EL (cell line): ENCODE measurements at places on chromosomes 5 and 9.

DNA sequence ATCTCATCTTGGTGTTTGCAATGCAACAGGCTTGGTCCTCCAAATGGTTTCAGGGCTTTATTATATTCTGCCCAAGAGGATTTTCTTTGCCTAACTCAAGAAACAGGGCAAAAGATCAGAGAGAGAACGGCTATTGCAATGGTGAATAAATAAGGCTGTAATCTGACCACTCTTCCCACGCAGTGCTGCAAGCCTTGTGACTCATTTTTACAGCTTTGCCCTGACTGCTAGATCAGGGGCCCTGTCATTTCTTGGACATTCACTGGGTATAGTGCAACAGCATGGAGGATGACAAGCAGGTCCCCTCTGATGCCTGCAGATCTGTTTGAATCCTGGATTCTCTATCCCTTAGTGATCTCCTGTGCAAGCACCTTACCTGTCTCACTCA lies 459.1 kb downstream of the EBF1 start:
- DNase-seq: peak; percentile 81

DNA sequence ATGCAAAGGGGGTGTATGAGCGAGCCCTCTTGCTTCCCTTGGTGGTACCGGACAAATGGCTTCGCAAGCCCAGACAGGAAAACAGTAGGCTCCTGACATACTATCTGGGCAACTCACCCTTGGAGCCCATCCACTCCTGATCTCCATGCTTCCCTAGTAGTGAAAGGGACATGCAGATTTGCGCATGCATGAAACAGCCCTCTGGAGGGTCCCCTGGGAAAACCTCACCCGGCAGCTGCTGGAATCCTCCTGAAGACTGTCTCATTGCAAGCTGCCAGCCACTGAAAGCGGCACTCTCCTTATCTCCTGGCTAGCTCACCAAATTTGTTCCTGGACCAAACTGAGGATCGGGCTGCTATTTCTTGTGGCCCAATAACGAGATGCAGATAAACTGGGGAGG lies 10.2 kb downstream of the ZNF169 start:
- no peak for DNase-seq

- DNase-seq: no peak
These were observed 194.7 kb downstream of the SREK1 start for GRCh38 chr5:66338828-66339227.

DNA sequence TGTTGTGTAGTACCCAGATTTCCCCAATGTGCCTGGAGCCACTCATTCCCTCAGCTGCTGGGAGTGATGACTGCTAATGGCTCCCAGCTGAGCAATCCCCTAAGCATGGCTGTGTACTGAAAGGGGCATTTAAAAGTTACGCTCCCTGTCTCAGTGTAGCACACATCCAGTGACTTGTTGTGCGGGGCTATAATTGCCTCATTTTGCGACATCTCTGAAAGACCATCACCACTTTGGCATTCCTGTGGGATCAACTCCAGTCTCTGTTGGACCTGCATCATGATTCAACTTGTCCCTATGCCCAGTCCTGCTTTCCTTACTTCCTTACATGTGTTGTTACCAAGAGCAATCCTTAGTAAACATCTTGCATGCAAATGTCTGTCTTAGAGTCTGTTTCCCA lies 201.2 kb upstream of the MPDZ start:
- DNase-seq: peak; percentile 4

DNA sequence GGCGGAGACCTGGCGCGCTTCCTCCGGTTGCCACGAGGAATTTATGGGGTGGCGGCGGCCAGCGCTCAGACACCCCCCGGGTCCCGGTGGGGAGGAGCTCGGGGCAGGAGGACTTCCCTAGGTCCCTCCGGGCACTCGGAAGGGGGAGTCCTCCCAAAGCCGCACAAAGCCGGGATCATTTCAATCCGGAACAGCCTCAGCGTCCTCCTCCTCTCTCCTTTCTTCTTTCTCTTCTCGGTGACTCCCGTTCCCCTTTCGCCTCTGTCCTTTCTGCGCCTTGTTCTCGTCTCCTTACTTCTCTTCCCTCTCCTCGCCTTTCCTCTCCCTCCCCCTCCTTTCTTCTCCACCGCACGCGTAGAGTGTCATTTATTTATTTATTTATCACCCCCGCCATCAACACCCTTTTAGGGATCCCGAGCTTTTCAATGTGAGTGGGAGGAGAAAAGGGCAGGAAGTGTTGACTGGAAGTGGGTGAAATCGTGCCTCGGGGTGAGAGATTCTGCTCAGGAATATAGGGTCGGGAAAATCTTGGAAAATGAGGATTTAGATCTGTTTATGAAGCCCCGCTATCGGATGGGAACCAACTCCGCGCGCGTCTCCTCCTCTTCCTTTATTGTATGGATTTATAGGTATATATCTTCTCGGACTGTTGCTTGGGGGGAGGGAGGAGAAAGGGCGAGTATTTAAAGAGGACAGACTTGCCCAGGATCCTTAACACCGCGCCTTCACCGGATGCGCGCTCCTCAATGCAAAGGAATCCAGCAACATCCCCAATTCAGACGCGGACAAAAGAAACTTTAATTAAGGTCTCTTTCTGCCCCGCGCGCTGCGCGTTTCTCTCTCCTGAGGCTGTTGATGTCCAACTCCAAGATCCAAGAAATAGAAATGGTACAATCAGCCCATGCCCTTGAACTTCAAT lies 2.0 kb upstream of the ZNF462 start:
- peak; percentile 61 for DNase-seq

GRCh38 chr9:115978659-115979096 lies 174.9 kb upstream of the PAPPA start:
- DNase-seq: no peak
